ENCODE measurements at places on chromosomes 7 and 10.

- no peak for DNase-seq
These were observed 183.0 kb downstream of the THSD7A start for GRCh38 chr7:11648980-11649379.

GRCh38 chr10:127971963-127972615 lies 65.2 kb downstream of the PTPRE start:
- no peak for DNase-seq

DNA sequence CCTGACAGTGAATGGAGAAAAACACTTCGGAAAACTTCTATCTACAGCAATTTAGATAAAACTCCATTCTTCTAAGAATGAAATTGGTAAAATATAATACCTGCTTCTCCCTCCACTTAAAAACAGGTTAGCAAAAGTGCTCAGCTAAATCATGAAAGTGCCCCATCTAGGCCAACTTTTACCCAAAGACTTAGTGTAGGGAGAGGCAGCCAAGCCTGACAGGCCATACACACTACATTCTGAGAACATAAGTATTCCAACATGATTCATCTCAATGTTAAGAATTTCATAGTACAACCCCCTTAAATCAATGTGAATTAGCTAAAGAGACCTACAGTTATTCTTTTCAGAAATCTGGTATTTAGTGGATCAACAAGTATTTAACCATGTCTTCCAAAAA lies 7.2 kb downstream of the FAM3C start:
- DNase-seq: no peak

DNA sequence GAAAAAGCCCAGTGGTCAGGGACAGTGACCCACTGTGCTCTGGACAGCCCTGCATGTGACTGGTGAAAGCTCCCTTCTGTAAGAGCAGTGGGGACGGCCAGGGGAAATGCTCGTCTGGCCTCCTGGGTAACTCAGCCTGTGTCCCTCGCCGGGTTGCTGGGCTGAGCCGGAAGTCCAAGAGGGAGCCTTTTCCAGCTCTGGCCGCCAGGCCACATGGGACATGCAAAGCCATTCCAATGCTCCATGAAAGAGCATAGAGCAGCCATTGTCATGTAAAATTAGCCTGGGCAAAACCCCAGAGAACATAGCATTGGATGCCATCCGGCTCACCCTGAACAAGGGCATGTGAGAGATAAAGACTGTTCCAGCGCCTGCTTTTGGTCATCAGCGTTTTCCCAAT lies 64.9 kb upstream of the ADRB1 start:
- DNase-seq: no peak

DNA sequence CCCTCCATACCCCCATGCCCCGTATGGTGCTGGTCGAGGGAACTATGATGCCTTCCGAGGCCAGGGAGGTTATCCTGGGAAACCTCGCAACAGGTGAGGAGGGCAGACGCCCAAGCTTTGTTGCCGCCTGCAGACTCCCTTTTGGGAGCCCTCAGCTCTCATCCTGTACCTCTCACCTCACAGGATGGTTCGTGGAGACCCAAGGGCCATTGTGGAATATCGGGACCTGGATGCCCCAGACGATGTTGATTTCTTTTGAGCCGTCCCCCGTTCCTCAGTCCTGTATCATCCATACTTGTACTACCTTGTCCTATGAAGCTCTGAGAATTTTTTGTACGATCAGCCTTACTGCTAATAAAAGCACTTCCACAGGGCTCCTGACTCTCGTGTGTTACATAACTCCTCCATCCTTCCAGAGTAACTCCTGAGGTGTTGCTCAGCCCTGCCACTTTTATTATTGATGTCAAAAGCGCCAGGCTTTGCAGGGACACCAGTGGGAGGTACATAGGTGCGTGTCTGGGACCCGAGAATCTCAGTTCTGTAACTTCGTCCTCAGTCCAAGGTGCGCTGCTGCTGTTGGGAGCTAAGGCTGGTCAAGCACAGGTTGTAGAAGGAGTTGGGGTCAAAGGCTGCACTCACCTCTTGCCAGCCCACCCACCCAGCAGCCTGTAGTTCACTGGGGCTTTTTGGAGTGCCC lies 1.1 kb downstream of the UFSP1 start:
- DNase-seq: no peak

DNA sequence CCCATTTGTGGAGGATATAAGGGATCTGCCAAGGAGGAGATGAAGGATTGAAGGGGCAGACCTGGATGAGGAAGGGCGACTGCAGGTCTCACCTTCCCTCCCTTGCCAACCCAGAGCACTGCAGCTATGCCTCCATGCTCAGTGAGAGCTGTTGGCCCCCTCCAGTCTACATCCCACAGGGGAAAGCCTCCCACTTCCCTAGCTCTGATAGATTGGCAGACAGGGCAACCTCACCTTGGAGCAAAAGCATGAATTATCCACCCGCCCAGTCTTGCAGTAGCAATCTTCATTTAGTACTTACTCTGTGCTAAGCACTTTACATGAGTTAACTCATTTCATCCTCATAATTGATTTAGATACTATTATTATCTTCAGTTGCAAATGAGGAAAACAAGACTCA lies 70.4 kb upstream of the SMNDC1 start:
- no peak for DNase-seq

DNA sequence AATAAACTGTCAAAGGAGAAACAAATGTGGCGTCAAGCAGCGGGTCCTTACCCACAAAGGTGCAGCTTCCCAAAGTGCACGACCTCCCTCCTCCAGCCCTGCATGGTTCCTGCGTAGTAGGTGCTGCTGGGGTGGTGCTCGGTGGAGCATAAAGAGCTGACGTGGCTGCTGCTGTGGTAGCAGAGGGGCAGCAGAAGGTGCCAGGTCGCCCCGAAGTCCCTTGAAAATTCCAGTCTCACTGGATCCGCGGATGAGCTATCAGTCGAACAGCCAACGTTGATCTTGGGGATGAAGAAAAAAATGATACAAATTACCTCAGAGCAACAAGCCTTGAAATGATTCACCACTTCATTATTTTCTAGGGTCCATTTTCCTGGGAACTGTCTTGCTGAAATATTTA lies 105.0 kb upstream of the SLC26A5 start:
- no peak for DNase-seq
